ENCODE measurements at places on chromosomes 13 and 19. TPM values are rescaled to one million over a fixed set of nuclear protein-coding genes. Genes with fewer than 3 reads are reported as not detected.

SIGLEC11 gene
- 2.5 TPM for total RNA-seq

LGI4 gene
- total RNA-seq, result 6.7 TPM

PCDH9 gene
- 5.1 TPM for total RNA-seq

GZMM gene
- total RNA-seq, result 2.9 TPM

CCDC122 gene
- 4.9 TPM for total RNA-seq

FSD1 gene
- 1.5 TPM for total RNA-seq

PEPD gene
- 78.4 TPM for total RNA-seq

GRCh38 chr13:75137911-75138571 is 343.9 kb downstream of the TBC1D4 start:
- no peaks in the 10 kb centered on the region for H3K4me1 ChIP-seq
- H3K27ac ChIP-seq, result no peak overlapping the region
- no peaks in the 10 kb centered on the region for H3K36me3 ChIP-seq
- H3K27me3 ChIP-seq, result no peaks in the 10 kb centered on the region

DNA sequence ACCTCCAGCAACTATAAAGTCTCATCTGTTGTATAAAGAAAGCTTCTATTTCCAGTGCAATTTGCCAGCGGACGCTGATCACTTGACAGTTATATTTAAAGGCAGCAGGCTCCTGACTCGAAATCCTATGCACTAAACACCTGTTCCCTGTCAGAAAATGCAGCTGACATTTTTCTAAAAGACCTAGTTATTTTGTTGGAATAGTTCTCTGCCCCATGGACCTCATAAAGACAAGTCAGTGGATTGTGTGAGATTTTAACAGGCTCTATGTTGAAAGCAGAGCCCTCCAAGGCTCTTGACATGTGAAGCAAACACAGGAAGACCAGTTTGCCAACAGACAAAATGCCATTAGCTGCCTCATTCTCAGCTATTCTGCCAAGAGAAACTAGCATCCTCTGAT is 304.7 kb upstream of the KLF12 start:
- H3K4me3 ChIP-seq, result no peak overlapping the region
- H3K4me1 ChIP-seq, result no peaks in the 10 kb centered on the region
- no peaks in the 10 kb centered on the region for H3K36me3 ChIP-seq
- no peak overlapping the region for H3K27ac ChIP-seq
- DNase-seq, result no peak

DNA sequence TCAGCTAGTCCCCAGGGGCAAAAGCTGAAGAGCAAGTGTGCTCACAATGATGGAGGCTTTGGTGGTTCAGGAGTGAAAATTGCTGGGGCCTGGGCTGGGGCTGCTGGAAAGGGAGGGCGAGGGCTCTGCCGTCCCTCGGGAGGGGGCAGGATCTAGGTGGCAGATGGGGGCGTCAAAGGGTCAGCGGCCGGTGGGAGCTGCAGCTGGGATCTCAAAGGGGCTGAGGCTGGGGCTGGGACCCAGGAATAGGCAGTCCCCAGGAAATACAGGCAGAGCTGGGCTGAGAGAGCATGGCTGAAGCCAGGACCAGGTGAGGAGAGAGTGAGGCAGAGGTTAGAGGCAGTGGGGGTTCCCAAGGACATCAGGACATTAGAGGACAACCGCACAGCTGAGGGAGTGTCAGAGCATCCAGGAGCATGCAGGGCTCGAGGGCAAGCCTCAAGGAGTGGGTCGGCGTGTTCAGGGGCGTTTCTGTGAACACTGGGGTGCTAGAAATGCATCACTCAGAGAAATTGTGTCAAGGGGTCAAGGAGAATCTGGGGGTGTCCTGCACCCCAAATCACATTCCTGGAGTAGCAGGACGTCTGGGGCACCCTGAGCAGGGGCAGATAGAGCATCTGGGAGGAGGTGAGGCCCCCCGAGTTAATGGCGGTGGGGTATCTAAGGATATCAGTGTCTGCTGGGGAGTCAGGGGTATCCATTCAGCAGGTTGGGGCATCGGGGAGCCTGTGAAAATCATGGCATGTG is 1.2 kb upstream of the SYNE4 start:
- no peak overlapping the region for H3K27ac ChIP-seq
- no peaks in the 10 kb centered on the region for H3K36me3 ChIP-seq
- peak overlapping the region; percentile 53 for H3K4me3 ChIP-seq
- peaks cover 17% of the 10 kb centered on the region for H3K4me1 ChIP-seq

DNA sequence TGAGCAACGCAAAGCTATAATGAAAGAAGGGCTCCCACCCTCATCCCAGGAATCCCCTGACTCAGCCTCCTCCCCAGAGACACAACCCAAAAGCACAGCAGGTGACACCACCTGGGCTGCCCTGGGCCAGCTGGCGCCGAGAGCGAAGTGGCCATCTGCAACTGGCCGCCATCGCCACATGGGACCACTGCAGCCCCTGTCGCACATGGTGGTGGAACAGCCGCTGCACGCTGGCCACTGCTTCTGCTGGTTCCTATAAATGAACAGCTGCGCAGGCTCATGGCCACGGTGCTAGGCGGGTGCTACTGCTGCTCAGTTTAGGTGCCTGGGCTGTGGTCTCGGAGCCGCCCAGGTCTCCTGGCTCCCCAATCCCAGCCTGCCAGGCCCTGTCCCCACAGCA is 11.6 kb upstream of the ISYNA1 start:
- H3K4me3 ChIP-seq, result no peak overlapping the region
- peaks cover 4% of the 10 kb centered on the region for H3K4me1 ChIP-seq
- no peaks in the 10 kb centered on the region for H3K27me3 ChIP-seq
- no peak for DNase-seq

GRCh38 chr13:42864952-42865767 is 83.8 kb downstream of the FAM216B start:
- no peak for DNase-seq
- no peak overlapping the region for H3K4me3 ChIP-seq
- H3K36me3 ChIP-seq, result no peaks in the 10 kb centered on the region
- no peak overlapping the region for H3K27ac ChIP-seq

DNA sequence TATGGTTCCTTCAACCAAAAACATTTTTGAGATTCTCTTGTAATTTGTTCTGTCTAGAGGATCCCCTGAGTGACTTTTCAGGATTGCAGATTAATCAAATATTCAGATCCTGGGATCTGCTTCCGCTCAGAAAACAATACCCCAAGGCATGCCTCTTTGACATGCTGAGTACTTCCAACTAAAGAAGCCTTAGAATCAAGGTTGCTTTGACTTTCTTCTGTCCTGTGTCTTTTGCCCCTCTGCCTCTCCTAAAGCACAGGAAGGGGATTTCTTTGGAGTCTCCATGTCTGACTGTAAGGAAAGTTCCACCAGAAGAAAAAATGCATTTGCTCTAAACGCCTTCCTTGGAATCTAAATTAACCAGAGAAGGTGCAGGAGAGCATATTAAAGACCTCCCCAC is 431.5 kb downstream of the FGF14 start:
- DNase-seq, result no peak
- H3K27me3 ChIP-seq, result no peaks in the 10 kb centered on the region

DNA sequence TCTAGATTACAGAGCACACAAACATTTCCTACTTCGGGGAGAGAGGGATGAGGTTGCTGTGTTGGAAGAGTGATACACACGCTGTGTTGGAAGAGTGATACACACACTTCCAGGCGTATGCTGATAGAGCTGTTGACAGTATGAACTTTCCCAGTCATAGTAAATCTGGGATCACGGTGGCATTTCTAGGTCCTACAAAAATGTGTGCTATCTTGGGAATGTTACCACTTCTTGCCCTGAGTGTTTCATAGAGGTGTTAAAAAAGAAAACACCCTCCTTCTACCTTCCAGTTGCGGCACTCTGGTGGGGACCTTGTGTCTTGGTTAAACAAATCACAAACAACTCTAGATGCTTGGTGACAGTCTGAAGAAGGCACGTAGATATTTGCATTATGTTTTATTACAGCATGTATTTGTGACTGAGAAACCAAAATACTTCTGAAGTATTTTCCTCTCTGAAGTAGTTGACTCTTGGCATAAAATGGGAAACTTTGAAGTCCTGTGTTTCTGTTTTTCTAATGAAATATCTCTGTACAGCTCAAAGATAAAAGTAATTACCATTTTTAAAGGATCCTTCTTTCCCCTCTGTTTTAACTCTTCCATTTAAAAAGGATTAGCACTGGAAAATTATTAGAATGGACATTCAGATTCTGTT is 52.5 kb downstream of the ARHGAP35 start:
- H3K27me3 ChIP-seq, result no peaks in the 10 kb centered on the region
- peaks cover under 1% of the 10 kb centered on the region for H3K36me3 ChIP-seq
- H3K4me1 ChIP-seq, result peaks cover 44% of the 10 kb centered on the region
- no peak for DNase-seq

DNA sequence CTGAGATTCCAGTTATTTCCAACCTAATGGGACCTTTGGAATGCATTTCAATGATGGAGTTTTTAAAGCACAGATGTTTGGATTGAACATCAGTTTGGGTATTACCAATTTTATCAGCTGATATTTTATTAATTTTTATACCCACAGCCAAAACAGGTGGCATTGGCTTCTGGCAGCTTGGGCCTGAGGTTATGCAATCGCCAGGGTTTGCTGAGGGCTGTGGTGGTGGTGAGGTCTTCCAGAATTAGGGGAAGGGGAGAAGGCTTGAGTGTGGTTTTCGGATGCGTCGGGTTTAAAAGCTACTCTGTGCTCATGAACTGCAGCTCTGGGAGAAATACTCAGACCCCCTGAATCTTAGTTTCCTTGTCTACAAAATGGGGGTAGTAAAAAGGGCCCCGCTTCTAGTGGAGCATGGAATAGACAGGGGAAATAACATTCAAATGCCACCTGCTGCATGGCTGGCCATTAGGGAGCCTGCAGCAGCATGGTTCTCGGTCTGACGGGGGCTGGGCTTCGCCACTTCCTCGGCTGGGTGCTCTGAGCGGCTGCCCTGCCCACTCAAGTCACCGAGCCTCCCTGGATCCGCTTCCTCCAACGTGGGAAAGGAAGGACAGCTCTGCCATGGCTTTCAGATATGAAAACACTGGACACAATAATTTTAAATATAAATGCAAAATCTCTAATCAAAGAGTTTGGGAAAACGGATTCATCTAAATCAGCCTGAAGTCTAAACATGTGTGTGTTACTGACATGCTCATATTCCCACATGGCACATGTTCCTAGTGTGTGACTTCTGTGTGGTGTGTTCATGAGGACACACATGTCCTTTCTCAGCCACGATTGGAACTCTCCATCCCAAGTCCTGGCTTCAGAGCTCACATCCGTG is 35.2 kb downstream of the ADPRHL1 start:
- DNase-seq, result peak; percentile 54
- no peaks in the 10 kb centered on the region for H3K36me3 ChIP-seq
- H3K27me3 ChIP-seq, result peaks cover 11% of the 10 kb centered on the region
- H3K27ac ChIP-seq, result no peak overlapping the region
- no peak overlapping the region for H3K4me3 ChIP-seq

DNA sequence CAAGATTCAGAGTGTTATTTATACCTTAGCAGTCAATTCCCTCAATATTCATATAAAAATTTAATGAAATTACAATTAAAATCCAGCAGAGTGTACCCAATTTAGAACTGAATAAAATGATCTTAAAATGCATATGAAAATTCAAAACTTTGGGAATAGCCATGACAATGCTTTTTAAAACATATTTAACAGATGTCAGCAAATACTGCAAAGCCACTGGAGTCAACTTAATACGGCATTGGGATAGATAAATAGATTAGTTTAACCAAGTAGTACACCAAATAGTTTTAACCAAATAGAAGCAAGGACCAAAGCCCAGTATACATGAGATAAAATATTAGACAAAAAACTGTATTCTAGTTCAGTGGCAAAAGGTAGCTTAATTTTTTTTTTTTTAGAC is 79.8 kb downstream of the TNFSF13B start:
- no peak overlapping the region for H3K27ac ChIP-seq
- DNase-seq, result no peak
- H3K4me1 ChIP-seq, result no peaks in the 10 kb centered on the region
- H3K4me3 ChIP-seq, result no peak overlapping the region
- H3K27me3 ChIP-seq, result no peaks in the 10 kb centered on the region

DNA sequence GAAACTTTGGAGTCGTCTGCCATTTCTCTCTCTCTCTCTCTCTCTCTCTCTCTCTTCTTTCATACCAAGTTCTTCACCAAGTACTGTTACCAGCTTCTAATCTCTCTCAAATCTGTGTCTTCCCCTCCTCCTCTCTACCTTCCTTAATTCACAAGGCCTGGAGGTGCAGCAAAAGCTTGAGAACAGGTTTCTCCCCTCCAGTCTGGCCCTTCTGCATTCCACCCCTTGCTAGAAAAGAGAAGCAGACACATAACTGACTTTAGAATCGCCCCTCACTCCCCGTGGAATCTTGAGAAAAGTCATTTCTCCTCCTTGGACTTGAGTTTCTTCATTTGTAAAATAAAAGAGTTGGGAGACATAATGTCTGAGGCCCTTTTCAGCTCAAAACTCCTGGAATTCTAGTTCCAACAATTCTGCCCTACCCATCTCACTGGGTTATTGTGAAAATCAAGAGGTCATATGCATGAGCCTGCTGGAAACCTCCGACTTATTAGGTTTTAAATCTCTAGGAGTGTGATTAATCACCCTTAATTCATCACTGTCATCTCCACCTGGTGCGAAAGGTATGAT is 20.4 kb downstream of the AMER2 start:
- peaks cover 3% of the 10 kb centered on the region for H3K27me3 ChIP-seq
- H3K4me3 ChIP-seq, result no peak overlapping the region
- DNase-seq, result no peak
- H3K36me3 ChIP-seq, result no peaks in the 10 kb centered on the region

GRCh38 chr13:29532116-29532515 is 63.4 kb downstream of the SLC7A1 start:
- peaks cover 24% of the 10 kb centered on the region for H3K36me3 ChIP-seq
- no peaks in the 10 kb centered on the region for H3K27me3 ChIP-seq
- no peak overlapping the region for H3K4me3 ChIP-seq
- no peaks in the 10 kb centered on the region for H3K4me1 ChIP-seq

DNA sequence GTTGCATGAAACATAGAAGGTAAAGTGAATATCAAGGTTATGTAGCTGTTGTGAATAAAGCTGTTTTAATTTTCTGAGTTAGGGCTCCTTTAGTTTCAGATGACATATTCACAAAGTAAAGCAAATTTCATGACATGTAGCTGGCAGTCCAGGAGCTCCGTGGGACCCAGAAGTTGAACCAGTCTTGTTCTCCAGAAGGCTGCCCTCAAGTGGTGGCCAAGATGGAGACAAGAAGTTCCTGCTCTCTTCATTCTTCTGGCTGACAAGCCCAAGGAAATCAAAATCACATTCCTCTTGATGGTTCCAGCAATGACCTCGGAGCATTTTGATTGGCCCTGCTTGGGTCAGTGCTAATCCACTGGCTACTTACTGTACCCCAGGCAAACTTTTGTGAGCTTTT is 128.7 kb downstream of the LIG4 start:
- H3K4me1 ChIP-seq, result no peaks in the 10 kb centered on the region
- no peak overlapping the region for H3K27ac ChIP-seq
- no peak overlapping the region for H3K4me3 ChIP-seq

All from upper lobe of right lung (tissue), 1 donor.